CD4-positive, alpha-beta T cell (primary cell): ENCODE measurements at places on chromosomes 5 and 9. TPM values are rescaled to one million over a fixed set of nuclear protein-coding genes. Genes with fewer than 3 reads are reported as not detected.

GRCh38 chr9:96214635-96215034 is 87.3 kb downstream of the HSD17B3 start:
- DNase-seq, result no peak

Gene LCN15
- total RNA-seq, result not detected

GRCh38 chr9:98168941-98169488 is 23.4 kb downstream of the CORO2A start:
- DNase-seq, result peak; percentile 58

- DNase-seq, result no peak
These were observed 45.5 kb upstream of the CDC42SE2 start for GRCh38 chr5:131218392-131218791.

Gene ABO
- 0.19 TPM for total RNA-seq

DNA sequence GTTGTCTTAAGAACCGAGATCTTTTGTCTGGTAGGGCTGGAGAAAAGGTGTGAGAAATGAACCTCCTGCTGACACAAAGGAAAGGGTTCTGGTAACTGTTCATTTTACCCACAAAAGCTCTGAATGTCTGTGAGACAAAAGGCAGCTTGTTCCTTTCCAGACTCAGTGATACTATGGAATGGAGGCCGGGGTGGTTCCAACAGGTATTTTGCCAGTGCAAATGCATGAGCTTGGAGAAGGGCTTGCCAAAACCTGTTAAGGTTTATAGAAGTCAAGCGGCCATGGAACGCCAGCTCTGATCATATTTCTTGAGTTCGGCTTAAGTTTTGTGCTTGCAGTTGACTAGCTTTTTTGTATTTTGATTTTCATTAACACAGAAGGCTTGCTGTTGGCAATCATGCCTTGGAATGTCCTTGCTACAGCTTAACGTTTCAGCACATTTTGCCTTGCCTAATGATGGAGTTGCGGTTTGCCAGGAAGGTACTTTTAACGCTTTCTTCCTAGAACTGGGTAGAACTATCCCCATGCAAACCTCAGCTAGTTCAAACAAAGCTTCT is 328.6 kb downstream of the PIK3R1 start:
- no peak for DNase-seq

GRCh38 chr9:105117234-105117633 is 127.2 kb upstream of the SLC44A1 start:
- no peak for DNase-seq

DNA sequence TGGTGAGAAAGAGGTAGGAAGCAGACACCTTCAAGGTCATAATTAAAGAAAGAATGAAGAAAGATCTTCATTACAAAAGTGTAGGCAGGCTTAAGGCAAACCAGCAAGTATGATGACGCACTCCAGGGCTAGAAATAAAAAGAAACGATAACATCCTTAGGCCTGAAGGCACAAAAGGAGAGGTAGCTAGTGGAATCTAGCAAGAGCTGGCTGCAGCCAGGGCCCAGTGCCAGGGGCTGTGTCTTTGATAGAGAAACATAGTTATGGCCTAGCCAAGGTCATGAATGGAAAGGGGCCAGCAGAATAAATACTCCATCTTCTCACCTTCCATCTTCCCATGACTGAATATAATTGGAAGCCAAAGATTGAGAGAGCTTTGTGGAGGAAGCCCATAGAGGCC is 6.8 kb upstream of the SH3TC2 start:
- no peak for DNase-seq
